ENCODE measurements at places on chromosomes 7 and 10. TPM values are rescaled to one million over a fixed set of nuclear protein-coding genes. Genes with fewer than 3 reads are reported as not detected.

IFT22 gene
- 35.8 TPM for total RNA-seq

TBX20 gene
- total RNA-seq, result not detected

TMEM176A gene
- not detected for total RNA-seq

SERPINE1 gene
- 278 TPM for total RNA-seq

PPIA gene
- total RNA-seq, result 1,612 TPM
